Glomerular endothelial cell (primary cell): ENCODE measurements at places on chromosomes 5 and 9. TPM values are rescaled to one million over a fixed set of nuclear protein-coding genes. Genes with fewer than 3 reads are reported as not detected.

DNA sequence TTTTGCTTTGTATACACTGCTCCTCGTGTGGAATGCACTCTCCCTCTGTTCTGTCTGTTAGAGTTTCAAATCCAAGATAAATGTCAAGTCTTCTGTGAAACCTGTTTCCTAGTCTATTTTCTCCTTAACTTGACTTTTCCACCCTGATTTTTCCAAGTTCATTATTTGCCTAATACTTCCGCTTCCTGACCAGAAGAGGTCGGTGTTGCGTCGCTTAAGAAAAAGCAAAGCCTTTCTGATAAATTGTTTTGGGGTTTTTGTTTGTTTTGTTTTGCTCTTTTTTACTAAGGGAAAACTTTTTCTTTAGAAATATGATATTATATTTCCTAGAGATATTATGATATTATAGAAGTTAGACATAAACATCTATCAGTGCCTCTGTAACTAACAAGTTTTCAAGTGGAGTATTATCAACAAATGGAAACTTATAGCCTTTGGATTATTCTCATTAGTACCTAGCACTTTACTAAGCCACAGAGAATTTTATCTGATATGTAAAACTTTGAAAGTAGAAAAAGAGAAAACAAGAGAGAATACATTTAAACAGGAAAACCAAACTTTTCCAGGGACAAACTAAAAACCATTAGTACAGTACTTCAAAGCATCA lies 55.8 kb downstream of the PHAX start:
- no peak for DNase-seq

DNA sequence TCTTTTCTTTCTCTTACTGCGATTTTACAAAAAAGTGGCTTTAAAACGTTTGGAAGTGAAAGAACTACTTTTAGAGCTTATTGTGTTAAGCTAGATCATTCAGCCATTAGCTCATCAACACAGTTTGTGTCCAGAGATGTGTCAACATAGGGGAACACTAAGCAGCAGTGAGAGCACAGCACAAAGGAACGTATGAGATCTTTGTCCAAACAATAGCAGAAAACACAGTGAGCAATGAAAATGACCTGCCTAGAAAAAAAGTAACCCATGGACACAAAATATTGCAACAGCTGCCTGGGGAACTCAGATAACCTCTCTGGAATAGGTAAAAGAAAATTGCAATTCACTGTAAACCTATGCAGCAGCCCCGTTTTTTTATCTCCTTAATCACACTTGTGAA lies 372.5 kb downstream of the ARHGEF28 start:
- no peak for DNase-seq

DNA sequence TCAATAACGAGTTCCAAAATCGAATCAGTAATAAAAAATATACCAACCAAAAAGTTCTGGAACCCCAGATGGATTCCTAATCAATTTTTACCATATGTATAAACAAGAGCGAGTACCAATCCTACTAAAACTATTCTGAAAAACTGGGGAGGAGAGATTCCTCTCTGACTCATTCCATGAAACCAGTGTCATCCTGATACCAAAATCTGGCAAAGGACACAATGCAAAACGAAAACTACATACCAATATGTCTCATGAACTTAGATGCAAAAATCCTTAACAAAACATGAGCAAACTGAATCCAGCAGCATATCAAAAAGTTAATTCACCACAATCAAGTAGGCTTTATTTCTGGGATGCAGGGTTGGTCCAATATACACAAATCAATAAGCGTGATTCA lies 30.5 kb upstream of the MACIR start:
- DNase-seq: no peak

DNA sequence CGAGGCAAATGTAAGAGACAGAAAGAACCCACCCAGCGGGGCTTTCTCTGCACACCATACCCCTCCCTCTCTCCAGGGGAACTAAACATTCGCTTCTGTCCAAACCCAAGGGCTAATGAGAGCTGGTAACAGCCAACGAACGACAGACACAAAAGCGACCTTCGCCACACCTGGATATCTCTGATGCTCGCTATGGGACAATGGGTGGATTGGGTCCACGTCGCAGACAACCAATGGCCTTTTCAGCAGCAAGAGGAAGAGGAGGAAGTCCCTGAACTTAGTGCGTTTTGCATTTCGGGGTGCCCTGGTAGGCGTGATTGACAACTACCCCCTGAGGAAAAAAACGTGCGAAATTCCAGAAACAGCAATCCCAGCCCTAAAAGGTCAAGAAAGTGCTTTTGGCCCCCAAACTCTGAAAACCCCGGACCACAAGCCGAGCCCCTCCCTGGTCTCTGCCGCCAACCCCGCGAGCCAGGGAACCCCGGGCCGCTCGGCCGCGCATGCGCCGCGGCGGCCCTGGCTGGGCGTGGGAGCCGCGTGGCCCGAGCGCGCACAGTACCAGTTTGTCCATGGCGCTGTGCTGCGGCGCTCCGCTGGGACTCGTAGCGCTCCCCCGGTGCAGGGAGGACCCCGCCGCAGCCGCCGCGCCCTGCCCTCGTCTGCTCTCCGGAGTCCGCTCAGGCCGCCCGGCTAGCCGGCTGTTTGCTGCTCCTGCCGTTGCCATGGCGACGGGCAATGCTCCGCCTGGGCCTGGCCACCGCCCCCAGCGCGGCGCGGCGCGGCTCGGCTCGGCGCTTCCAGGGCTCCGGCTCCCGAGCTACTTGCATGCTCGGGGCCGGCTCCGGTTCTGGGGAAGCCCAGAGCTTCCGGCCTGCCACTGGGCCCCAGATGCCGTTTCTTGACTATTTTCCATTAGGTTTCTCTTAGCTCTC lies 66.9 kb upstream of the DNAH5 start:
- no peak for DNase-seq

DNA sequence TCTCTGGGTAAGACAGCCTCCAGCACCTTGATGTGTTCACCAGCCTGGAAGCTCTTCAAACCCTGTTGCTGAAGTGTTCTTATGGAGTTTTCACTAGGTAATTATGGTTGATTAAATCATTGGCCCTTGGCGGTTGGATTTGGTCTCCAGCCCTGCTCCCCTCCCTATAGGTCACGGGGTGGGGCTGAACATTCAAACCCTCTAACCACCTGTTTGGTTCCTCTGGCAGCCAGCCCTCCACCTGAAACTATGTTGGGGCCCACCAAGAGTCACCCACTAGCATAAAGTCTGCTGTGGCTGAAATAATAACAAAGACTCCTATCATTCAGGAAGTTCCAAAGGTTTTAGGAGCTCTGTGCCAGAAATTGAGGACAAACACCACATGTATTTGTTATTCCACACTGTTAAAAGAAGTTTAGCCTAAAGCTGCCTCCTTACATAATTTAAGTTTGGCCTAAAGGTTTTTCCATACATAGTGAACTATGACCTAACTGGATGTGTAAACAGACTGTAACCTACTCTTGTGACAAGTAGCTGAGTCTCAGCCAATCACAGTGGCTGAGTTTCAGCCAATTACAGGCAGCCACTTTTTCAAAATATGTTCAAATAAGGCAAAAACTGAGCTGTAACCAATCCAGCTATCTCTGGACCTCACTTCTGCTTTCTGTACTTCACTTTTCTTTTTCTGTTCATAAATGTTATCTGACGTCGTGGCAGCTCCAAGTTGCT lies 34.8 kb downstream of the TMEM252 start:
- no peak for DNase-seq

DNA sequence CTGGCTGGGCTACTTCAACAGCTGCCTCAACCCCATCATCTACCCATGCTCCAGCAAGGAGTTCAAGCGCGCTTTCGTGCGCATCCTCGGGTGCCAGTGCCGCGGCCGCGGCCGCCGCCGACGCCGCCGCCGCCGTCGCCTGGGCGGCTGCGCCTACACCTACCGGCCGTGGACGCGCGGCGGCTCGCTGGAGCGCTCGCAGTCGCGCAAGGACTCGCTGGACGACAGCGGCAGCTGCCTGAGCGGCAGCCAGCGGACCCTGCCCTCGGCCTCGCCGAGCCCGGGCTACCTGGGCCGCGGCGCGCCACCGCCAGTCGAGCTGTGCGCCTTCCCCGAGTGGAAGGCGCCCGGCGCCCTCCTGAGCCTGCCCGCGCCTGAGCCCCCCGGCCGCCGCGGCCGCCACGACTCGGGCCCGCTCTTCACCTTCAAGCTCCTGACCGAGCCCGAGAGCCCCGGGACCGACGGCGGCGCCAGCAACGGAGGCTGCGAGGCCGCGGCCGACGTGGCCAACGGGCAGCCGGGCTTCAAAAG lies 36.9 kb upstream of the TTC1 start:
- no peak for DNase-seq

- DNase-seq: no peak
Measured at GRCh38 chr5:50751064-50751657, 84.7 kb downstream of the PARP8 start.

DNA sequence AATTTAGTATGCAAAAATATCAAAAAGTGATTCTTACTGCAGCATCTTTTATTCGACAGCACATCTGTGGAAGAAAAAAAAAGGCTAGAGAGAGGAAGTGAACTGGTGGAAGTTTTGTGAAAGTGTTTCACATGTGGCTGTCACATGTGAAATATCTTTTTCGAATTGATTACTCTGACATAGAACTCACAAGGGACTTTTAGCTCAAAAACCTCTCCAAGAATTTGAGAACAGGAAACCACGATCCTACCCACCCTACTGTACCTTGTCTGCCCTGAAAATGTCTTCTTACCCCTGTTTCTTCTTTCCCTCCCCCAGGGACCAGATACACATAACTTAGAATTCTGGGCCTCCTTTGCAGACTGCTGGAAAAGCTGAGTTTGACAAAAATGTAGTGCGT lies 106.5 kb upstream of the PRRC1 start:
- no peak for DNase-seq

GRCh38 chr5:178071108-178071507 lies 42.2 kb upstream of the N4BP3 start:
- no peak for DNase-seq

GSN gene
- total RNA-seq: 243 and 255 TPM in 2 replicates

LHX3 gene
- not detected in 2 replicates for total RNA-seq

SPATA31C1 gene
- total RNA-seq: not detected in 2 replicates

FXN gene
- 14.6 and 21.0 TPM in 2 replicates for total RNA-seq
